PC-9 (cell line): ENCODE measurements at places on chromosomes 5 and 9. TPM values are rescaled to one million over a fixed set of nuclear protein-coding genes. Genes with fewer than 3 reads are reported as not detected.

The RNF183 gene
- 0.92 and 2.3 TPM in 2 replicates for total RNA-seq

The SEMA4D gene
- 48.4 and 58.3 TPM in 2 replicates for total RNA-seq

The GARIN3 gene
- not detected in 2 replicates for total RNA-seq

The NTNG2 gene
- total RNA-seq: not detected in 2 replicates

The OR1J2 gene
- total RNA-seq: not detected in 2 replicates

The PWWP2A gene
- 19.9 and 23.2 TPM in 2 replicates for total RNA-seq

The PCDH1 gene
- 88.5 and 101 TPM in 2 replicates for total RNA-seq

The TLX3 gene
- not detected in 2 replicates for total RNA-seq

The SLIT3 gene
- total RNA-seq: not detected in 2 replicates

The PCDHB5 gene
- not detected in 2 replicates for total RNA-seq

The CARTPT gene
- total RNA-seq: not detected in 2 replicates

The GABRA1 gene
- not detected in 2 replicates for total RNA-seq

The NELFB gene
- 94.2 and 103 TPM in 2 replicates for total RNA-seq

The STC2 gene
- total RNA-seq: 42.2 and 63.5 TPM in 2 replicates

The ARHGEF28 gene
- total RNA-seq: 62.5 and 77.5 TPM in 2 replicates

The IFNA2 gene
- total RNA-seq: not detected in 2 replicates

The PCDHB12 gene
- total RNA-seq: not detected in 2 replicates

The IL4 gene
- total RNA-seq: not detected in 2 replicates

The MARCOL gene
- total RNA-seq: not detected in 2 replicates

The LCN15 gene
- total RNA-seq: not detected in 2 replicates

The DNM1 gene
- 134 and 148 TPM in 2 replicates for total RNA-seq

The ATG10 gene
- 12.7 and 15.7 TPM in 2 replicates for total RNA-seq

The TUSC1 gene
- 0.39 and 0.88 TPM in 2 replicates for total RNA-seq

The C9orf153 gene
- total RNA-seq: 0.48 and 0.52 TPM in 2 replicates

The TOR2A gene
- 16.4 and 19.7 TPM in 2 replicates for total RNA-seq

The PCDHGB3 gene
- not detected in 2 replicates for total RNA-seq

The REXO4 gene
- total RNA-seq: 32.6 and 36.5 TPM in 2 replicates

The MSX2 gene
- total RNA-seq: not detected in 2 replicates

The SLC28A3 gene
- total RNA-seq: 0.08 and 0.13 TPM in 2 replicates

The ZBTB43 gene
- 12.1 and 18.4 TPM in 2 replicates for total RNA-seq

The PURA gene
- total RNA-seq: 13.6 and 17.9 TPM in 2 replicates

The CCDC152 gene
- total RNA-seq: 0.25 and 0.26 TPM in 2 replicates

The PCDHA6 gene
- total RNA-seq: not detected in 2 replicates

The SHOC1 gene
- 0.20 TPM in 1 of 2 replicates, not detected in the other for total RNA-seq

The NUTM2G gene
- total RNA-seq: not detected in 2 replicates

The ANKRD18B gene
- 4.6 and 6.9 TPM in 2 replicates for total RNA-seq

The ARHGEF37 gene
- 5.5 and 8.6 TPM in 2 replicates for total RNA-seq

The FOXD4 gene
- not detected in 2 replicates for total RNA-seq

The PCDHB7 gene
- total RNA-seq: not detected in 2 replicates

The KCNN2 gene
- not detected in 2 replicates for total RNA-seq

The GABRG2 gene
- not detected in 2 replicates for total RNA-seq

The ARSI gene
- 2.6 and 3.2 TPM in 2 replicates for total RNA-seq

The MRPS30 gene
- 101 and 106 TPM in 2 replicates for total RNA-seq

The HRH2 gene
- not detected in 2 replicates for total RNA-seq

The BRD3 gene
- total RNA-seq: 47.3 and 64.0 TPM in 2 replicates

The SELENOP gene
- total RNA-seq: 4.6 and 5.3 TPM in 2 replicates
